Omental fat pad (tissue), 4 donors: ENCODE measurements at places on chromosomes 6 and 20.

DNA sequence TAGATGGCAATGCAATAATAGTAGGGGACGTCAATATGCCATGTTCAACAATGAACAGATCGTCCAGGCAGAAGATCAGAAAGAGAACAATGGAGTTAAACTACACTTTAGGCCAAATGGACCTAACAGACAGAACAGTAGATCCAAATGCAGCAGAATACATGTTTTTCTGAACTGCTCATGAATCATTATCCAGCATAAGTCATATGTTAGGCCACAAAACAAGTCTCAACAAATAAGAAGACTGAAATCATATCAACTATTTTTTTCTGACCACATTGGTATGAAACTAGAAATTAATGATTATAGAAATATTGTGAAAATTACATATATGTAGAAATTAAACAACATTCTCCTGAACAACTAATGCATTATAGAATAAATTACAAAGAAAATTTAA is 10.2 kb upstream of the DEFB125 start:
- no peak for DNase-seq

DNA sequence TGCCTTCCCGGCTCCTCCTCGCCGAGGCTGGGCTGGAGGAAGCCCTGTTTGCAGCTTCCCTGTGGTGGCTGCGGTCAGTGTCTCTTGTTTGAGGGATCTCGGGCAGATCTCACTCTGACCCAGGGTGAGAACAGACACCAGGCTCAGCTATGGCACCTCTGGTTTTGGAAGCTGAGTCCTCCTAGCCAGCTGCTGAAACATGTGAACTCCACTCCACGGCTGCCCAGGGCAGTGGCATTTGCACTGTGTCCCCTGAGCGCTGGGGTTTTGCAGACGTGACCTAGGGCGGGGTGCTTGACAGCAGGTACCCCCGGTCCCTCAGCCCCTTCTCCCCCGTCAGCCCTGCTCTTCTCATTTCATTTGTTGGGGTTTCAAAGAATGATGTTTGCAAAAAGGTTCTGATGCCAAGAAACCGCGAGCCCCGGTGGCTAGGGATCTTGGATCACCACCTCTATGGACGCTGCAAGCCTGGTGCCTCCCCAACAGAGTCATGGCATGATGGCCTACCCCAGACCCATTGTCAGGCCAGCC is 55.0 kb upstream of the DACT2 start:
- DNase-seq = no peak

DNA sequence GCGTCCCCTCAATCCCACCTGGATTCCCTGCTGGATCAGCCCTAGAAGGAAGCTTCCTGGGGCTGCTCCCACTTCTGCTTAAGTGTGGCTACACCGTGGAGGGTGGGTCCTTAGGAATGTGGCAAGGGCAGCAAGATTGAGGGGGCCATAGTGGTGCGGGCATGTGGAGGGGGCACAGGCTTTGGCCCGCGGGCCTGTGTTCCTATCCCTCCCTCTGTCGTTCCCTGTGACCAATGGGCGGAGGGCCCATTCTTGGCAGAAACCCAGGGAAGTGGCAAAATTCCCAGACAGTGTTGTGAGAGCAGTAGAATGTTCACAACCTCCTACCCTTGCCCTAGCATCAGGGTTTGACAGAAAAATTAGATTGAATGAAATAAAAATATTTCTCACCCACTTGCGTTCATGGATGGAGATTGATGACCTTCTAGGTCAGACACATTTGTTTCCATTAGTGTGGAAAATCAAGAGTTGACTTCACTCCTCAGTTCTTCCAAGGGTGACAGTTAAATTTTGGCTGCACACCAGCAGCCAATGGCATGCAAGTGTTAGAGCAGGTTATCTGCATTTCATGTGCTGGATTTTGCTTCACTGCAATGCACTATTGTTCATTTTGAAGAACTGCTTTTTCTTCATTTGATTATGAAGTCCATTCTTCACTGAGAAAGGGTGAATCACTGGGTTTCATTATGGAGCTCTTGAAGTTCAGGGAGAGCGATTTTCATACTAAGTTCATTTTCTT is 49.3 kb upstream of the AHI1 start:
- DNase-seq = no peak

DNA sequence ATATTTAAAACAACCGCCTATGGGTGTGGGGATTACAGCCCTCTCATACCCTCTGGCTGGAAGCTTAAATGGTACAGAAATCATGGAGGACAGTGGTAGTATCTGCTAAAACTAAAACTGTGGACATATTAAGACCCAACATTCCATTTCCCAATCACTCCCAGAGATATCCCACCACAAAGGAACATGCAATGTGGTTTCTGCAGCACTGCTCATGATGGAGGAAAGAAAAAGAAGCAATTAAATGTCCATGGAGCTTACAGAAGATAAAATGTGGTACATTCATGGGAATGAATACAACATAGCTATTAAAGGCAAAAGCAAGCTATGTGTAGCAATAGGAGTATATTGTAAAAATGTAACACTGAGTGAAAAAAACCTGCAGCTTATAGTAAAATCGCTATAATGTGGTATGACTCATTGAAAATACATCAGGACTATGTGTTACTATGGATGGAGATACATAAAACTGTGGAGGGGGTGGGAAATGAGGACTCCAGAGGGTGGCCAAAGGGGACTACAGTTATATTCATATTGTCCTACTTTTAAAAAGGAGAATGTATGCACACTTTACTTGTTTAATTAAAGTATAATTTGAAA is 22.9 kb upstream of the NNAT start:
- DNase-seq = no peak

GRCh38 chr6:98833307-98834059 is 891 bp upstream of the POU3F2 start:
- no peak for DNase-seq
